ENCODE measurements at places on chromosomes 3 and 15.

GRCh38 chr3:117454254-117454653 lies 744.7 kb downstream of the TUSC7 start:
- no peak for DNase-seq

DNA sequence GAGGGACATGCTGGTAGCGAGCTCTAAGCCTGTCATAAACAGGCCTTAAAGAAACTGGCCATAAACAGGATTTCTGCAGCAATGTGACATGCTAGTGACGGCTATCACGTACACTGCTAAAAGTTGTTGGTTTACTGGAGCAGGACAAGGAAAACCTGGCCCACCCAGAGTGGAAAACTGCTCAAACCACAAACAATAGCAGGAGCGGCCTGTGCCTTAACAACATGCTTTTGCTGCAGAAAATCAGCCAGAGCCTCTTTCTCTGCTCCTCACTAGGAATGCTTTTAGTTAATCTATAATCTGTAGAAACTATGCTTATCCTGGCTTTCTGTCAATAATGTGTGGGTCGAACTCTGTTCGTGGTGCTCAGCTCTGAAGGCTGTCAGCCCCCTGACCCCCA lies 202.9 kb upstream of the UBE3A start:
- no peak for DNase-seq

- no peak for DNase-seq
These were observed 48.7 kb upstream of the OCA2 start for GRCh38 chr15:28147801-28148200.

DNA sequence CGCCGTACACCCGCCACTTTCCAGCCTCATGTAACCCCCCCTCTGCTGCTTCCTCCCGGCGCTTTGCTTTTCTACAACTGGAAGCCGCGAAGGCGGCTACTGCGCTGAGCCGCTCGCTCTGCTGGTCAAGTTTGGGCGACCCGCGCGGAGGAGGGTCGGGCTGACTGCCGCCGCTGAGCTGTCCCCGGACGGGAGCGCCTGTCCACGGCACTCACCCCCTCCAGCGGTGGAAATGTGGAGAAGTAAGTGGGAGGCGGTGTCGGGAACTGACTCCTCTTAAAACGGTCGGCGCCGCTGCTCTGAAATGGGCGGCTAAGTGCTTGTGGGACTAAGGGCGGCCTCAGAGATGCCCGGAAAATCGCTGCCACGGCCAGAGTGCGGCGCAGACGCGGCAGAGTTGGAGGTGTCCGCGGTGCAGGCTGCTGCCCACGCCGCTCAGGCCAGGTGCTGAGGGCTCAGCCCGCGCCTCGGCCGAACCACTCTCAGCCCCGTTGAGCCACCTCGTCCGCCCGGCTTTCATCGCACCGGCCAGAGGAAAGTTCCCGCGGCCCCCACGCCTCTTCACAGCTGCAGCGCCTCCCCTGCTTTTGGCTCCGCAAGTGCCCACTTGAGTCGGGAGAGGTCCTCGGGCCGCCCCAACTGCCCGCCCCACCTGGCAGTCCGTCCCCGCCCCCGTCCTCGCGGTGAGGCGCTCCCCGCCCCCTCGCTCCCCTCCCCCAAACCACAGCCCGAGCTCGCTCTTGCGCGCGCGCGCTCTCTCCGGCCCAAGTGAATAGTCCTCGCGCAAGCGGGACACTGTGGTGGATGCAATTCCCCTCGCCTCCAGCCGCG lies at the start of gene EPHA6:
EPHA6 (plus strand) TSS at position 775 of the 831 bp plus-strand sequence.
- DNase-seq = peak; percentile 33

DNA sequence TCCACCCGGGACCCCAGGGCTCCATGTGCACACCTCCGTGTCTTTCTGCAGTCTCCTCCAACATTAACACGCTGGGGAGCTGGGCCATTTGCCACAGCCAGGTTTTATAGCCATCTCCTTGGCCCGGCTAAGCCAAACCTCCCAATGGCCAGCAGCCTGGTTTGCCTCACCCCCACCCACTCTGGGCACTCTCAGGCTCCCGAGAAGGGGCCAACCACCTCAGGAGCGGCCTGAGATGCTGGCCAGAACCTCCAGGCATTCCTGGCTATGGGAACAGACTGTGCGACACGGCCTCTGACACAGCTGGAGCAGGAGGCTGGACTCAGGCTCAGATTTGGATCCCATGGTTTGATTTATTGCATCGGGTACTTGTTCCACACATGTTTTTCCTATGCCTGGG lies 289.7 kb downstream of the RPLP1 start:
- DNase-seq = no peak

- DNase-seq = peak; percentile 49
These were observed 550 bp downstream of the CCDC9B start for GRCh38 chr15:40340038-40340739.

DNA sequence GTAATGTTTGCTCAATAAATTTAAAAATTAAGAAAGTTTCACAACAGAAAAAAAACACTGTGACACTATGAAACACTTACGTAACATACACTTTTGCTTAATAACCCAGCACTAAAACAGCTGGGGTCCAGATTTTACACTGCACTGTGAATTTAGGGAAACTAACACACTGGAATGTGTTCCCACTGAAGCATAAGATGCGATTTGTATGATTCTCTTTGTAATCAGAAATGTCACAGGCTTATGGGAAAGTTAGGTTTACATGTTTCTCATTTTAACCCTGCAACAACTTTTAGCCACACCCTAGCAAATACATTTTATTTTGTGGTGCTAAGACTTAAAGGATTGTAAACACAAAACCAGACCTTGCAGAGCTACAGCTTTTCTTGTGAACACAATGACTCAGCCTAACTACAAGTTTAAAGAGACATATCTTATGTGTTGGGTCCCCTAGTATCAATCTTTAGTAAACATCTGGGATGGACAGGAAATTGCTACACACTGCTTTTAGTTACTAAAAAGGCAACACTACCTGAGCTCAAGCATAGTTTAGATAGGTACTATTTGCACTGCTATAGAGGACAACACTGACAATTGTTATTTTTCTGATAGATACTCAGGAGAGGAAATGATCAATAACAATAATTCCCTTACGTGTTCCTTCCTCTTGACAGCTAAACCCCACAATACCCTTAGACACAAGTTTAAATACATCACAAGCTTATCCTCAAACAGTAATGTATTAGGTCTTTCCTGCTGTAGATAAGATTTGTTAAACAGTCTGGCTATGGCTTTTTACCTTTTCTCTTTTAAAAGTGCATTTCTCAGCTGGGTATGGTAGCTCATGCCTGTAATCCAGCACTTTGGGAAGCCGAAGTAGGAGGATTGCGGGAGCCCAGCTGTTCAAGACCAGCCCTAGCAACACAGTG lies 3.8 kb downstream of the PLD1 start:
- peak; percentile 41 for DNase-seq

DNA sequence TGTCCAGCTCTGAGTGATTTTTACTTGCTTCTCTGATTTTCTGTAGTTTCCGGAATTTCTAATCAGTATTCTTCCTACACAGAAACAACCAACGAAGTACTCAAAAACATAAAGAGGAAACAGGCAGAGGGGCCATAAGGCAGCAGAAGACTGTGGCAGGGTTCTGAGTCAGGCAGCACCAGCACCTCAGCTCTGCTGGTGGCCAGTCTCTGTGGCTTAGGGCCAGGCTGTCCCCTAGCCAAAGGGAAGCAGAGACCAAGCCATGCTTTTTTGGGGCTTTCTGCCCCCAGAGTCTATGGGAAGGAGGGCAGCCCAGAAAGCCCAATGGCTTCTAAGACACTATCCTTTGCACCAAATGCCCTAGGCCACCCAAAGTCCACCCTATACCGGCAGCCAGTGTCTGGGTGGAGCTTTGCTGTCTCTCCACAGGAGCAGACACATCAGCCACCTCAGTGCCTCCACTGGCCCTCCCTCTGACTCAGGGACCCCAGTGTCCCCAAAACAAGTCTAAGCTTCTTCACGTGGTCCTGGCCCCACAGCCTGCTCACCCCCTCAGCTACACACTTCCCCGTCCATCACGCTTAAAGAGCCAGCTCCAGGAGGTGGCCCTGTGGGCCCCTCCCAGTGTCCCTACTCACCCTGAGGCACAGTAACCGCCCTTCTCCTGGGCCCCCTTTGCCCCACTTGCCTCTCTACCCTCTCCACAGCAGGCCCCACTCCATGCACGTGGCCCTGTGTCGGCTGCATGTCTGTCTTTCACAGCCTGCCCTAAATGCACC lies 46.2 kb downstream of the CCDC12 start:
- DNase-seq = no peak

GRCh38 chr3:136577791-136578190 lies 174.4 kb downstream of the STAG1 start:
- no peak for DNase-seq
